ENCODE measurements at places on chromosomes 6 and 20.

- no peak for DNase-seq
These were observed 66.6 kb downstream of the GRM1 start for GRCh38 chr6:146095481-146095880.

- no peak for DNase-seq
These were observed 110.8 kb downstream of the TRIM27 start for GRCh38 chr6:28812778-28813569.

- DNase-seq = no peak
These were observed 79.6 kb downstream of the CEP57L1 start for GRCh38 chr6:109174916-109175315.

DNA sequence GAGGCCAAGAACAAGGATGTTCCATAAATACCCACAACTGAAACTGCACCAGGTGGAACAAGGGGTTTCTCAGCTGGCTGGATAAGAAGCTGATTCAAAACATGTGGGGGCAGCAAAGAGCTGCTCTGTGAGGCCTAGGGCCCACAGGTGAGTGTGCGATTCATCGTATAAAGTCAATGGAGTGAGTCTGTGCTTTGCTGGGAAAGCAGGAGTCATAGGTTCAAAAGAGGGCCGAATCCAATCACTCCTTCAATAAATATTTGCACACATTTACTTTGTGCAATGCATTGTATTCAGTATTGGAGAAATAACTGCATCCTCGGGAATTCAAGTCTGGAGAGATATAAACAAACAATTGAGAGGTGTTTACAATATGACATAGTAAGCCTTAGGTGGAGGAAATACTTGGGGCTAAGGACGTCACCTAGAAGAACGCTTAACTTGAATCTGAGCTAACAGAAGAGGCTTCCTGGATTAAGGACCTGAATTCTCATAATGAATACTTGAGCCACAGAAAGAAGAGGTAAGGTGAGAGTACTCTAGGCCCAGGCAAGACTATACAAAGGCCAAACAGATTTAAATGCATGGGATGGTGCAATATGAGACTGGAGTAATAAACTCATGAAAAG is 83.7 kb upstream of the TMEM30A start:
- DNase-seq = no peak

DNA sequence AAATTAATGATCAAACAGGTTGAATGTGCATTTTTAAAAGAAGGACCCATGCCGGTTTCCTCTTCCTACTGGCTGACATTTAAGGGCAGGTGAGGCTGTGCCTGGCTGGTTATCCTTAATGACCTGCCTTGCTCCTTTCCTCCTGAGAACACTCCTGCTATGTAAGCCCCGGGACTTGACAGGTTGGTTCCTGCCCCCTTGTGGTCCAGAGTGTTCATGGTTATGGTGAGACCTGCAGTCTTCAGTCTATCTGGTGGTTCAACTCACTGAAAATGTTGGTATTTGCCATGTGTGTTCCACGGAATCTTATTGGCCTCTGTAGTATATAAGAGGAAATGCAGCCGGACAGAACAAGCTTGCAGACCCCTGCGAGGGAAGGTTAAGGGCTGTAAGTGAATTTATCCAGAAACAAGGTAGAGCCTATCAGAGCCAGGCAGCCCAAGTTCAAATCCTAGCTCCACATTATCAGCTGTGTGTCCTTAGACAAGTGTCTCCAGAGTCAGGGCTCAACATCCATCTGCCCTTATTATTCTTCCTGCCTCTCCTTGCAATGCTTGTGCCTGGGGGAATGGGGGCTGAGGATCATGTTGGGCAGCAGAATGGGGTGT is 5.2 kb upstream of the BPIFA3 start:
- DNase-seq = peak; percentile 45

DNA sequence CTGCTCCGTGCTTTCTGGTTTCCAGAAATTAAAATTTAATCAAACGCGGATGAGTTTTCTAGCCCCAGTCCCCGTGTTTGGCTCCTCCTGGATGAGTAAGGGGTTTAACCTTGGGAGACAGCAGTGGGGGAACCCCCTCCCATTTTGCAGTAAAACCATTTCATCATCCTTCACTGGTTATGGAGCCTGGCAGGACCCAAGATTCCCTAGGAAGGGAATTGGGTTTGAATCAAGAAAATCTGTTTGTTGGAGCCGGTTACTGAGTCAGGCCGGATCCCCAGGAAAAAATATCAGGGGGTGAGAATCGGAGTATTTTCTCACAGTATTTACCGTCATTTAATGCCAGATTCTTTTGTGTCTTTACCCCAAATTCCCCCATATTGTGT is 754 bp downstream of the YWHAB start:
- no peak for DNase-seq

GRCh38 chr6:16670617-16671051 is 90.6 kb downstream of the ATXN1 start:
- no peak for DNase-seq
